ENCODE measurements at places on chromosomes 1 and 21. TPM values are rescaled to one million over a fixed set of nuclear protein-coding genes. Genes with fewer than 3 reads are reported as not detected.

GRCh38 chr1:65965112-65965996 lies 172.7 kb downstream of the PDE4B start:
- no peak for DNase-seq

- no peak for DNase-seq
Measured at GRCh38 chr1:221188458-221188857, 309.2 kb downstream of the HLX start.

- no peak for DNase-seq
Measured at GRCh38 chr1:180691322-180691913, 59.6 kb downstream of the XPR1 start.

GRCh38 chr1:175630076-175630475 lies 113.3 kb downstream of the TNR start:
- DNase-seq = no peak

EDARADD gene
- polyA plus RNA-seq = 6.7 TPM

GRCh38 chr21:20822666-20823065 lies 175.5 kb upstream of the NCAM2 start:
- DNase-seq = no peak

All from right lung (tissue), 10 donors.